EL (cell line): ENCODE measurements at places on chromosomes 16 and 17.

- DNase-seq: peak; percentile 100
These were observed 4.2 kb upstream of the PER1 start for GRCh38 chr17:8156246-8156992.

DNA sequence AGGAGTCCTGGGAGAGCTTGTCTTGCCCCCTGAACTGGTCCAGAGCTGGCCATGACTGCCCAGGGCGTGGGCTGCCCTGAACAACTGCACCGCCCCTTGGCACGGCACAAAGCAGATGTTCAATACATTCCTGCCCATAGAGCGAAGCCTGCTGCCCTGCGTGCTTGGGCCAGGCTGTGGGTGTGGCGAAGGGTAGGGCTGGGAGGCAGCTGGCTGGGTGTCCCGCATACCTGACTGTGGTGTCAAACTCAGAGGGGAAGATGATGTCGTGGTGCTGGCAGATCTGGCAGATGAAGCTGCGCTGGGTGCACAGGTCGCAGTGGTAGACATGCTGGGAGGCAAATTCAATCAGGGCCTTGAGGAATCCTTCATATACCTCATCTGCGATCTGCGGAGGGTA lies 124.2 kb upstream of the SMURF2 start:
- no peak for DNase-seq

- DNase-seq: no peak
These were observed 447.2 kb downstream of the KIF2B start for GRCh38 chr17:54269881-54270280.

DNA sequence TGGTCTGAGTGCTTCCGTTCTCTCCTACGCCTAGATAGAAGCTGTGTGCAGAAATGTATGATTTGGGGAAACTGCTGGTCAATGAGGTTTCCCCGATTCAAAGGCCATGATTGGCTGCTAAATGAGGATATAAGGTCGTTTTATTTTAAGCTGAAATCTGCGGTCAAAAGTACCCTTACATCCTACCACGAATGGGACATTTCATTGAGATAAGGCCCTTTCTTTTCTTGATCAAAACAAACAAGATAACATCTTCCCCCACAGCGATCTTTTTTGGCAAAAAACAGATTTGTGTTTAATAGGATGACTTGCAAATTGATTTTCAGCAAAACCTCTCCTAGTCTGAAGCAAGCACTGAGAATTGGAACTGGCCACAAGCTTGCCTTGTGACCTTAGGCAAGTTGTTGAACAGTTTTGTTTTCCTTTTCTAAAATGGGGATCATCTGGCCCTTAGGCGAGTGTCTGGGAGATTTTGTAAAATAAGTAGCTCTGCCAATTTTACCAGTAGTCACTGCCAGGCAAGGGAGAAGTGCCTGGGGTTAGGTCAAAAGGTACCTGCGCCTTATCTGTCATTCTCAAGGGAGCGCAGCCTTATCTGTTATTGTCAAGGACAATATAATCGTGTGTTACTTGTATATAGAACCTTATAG lies 635 bp downstream of the SCPEP1 start:
- peak; percentile 8 for DNase-seq

GRCh38 chr16:88531931-88532433 lies 38.2 kb upstream of the ZC3H18 start:
- DNase-seq: no peak

- peak; percentile 78 for DNase-seq
These were observed 16.6 kb downstream of the COPRS start for GRCh38 chr17:31842195-31843069.

GRCh38 chr16:86692426-86692825 lies 114.1 kb downstream of the FOXL1 start:
- no peak for DNase-seq

DNA sequence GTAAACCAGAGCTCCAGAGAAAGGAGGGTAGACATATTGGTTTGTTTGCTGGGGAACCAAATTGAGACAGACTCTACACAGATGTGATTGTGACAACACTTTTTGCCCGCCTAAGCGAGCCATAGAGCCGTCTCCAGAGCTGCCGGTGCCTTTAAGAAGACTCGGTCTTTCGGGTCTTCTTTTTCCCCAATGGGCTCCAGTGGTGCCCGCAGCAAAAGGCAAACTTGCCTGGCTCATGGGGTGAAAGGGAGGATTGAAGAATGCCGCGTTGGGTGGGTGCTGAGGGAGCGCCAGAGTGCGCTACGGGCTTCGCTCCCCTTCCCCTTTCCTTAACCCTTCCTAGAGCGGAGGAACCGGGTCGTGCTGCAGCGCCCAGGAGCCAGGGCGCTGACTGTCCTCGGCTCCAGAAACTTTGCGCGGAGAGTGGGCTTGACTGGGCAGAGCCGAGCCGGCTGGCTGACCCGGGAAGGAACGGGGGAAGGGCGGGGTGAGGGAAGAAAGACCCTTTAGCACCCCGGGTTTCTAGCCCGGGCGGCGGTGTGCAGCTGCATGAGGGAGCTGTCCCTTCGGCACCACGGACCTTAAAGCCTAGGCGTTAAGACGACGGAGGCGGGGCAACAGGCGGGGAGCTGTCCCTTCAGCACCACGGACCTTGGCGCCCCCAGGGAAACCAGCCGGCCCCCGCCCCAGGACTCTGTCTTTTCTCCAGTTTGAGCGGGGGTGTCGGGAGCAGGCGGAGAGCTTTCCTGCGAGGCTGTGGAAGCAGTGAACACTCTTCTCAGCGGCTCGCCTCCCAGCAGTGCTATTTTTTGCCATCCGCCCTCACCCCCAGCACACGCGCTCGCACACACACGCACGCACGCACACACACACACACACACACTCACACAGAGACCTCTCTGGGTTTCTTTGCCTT lies at the start of gene CACNG3:
CACNG3 (plus strand) TSS at position 880 of the 916 bp plus-strand sequence. CDS start 420 bp downstream, outside the sequence.
- DNase-seq: peak; percentile 8

GRCh38 chr16:57682809-57683635 lies 11.6 kb upstream of the DRC7 start:
- DNase-seq: no peak

DNA sequence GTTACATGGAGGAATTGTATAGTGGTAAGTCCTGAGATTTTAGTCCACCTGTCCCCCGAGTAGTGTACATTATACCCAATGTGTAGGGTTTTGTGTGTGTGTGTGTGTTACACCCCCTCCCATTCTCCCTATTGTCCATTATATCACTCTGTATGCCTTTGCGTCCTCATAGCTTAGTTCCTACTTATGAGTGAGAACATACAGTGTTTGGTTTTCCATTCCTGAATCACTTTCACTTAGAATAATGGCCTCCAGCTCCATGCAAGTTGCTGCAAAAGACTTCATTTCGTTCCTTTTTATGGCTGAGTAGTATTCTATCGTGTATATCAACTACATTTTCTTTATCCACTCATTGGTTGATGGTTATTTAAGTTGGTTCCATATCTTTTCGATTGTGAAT lies 635 bp upstream of the FA2H start:
- DNase-seq: no peak

GRCh38 chr16:15704545-15704987 lies 54.5 kb downstream of the NDE1 start:
- peak; percentile 65 for DNase-seq

DNA sequence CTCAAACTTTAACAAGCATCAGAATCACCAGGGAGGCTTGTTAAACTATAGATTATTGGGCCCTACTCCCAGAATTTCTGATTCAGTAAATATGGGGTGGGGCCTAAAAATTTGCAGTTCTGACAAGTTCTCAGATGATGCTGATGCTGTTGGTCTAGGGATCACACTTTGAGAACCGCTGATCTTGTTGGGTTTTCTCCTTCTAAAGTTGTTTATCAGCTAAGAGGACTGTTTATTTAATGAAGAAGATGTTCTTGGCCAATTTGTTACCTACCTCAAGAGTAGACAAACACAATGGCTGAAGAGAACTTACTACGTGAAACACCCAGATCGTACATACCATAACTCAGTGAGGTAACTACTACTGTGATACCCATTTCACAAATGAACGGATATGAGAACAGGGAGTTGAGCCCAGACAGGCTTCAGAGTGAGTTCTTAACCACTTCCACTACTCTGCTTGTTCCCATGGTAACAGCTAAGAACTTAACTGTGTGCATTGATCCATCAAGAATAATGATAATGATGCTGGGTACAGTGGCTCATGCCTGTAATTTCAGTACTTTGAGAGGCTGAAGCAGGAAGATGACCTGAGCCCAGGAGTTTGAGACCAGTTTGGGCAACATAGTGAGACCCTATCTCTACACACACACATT lies 85.3 kb upstream of the NSRP1 start:
- no peak for DNase-seq

DNA sequence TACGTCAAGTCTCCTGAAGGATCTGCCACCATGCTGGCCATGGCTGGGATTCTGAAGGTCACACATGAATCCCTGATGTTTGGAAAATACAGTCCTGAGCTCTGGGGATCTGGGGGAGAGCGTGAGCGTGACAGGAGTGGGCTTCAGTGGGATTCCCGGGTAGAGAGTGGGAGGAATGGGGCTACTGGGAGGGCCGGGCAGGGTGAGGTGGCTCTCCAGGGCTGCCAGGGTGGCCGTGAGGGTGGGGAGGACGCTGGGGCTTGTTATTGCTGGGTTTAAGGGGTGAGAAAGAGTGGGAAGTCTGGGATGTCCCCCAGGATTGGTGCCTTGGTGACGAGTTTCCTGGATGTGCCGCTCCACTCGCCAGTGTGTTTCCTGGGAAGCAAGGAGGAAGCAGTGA lies 31.3 kb downstream of the FOXL1 start:
- DNase-seq: no peak

DNA sequence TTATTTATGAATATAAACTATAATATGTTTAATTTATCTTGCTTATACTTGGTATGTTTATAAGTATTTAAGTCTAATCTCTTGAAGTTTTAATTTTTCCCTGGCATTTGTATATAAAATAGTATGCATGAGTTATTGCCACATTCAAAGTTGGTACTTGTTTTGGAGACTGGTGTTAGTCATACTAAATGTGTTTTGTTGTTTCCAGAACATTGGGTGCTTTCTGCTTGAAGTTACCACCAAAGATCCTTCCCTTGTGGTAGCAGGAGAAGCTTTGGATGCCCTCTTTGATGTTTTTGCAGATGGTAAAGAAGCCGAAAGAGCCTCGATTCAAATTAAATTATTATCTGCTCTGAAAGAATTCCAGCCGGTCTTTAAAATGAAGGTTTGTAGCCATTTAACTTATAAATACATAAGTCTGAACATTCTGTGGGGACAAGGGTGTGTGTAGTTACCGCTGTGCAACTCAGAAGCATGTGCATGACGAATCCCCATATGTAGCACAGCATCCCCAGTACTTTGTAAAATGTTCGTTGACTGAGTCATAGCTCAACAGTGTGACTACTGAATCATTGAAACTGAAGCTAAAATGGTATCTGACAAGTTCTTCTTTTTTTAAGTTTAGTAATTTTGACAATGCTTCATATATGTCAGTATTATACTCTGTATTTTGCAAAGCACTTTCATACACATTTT lies 36.4 kb downstream of the HEATR3 start:
- DNase-seq: peak; percentile 86

DNA sequence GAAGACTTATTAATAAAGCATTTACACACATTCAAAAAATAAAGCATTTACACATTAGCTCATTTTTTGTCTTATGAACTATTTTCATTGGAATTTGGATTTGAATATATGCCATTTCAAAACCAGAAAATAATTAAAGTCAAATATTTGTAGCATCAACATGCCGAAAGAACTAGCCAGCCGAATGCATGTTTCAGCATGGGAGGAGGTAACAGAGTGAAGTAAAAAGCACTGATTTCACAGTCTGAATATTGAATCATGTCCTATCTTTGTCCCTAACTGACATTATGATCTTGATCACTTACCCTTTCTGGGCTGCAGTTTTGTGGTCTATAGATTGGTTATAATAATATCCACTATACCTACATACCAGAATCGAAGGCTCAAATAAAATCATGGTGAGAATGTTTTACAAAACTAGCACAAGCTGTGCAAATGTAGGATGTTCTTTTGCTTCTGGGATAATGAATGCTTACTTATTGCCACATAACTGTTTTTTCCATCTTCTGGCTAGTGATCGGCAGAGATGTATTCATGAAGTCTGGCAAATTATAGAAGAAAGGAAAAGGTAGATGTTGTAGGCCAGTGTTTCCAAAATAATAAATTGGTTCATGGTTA lies 84.7 kb downstream of the TUBD1 start:
- no peak for DNase-seq

- no peak for DNase-seq
These were observed 583 bp upstream of the CYLD start for GRCh38 chr16:50741225-50741780.

- peak; percentile 60 for DNase-seq
These were observed 650 bp downstream of the ATP6V0A1 start for GRCh38 chr17:42459256-42459800.

- no peak for DNase-seq
These were observed 14.7 kb downstream of the AIPL1 start for GRCh38 chr17:6420173-6420641.

DNA sequence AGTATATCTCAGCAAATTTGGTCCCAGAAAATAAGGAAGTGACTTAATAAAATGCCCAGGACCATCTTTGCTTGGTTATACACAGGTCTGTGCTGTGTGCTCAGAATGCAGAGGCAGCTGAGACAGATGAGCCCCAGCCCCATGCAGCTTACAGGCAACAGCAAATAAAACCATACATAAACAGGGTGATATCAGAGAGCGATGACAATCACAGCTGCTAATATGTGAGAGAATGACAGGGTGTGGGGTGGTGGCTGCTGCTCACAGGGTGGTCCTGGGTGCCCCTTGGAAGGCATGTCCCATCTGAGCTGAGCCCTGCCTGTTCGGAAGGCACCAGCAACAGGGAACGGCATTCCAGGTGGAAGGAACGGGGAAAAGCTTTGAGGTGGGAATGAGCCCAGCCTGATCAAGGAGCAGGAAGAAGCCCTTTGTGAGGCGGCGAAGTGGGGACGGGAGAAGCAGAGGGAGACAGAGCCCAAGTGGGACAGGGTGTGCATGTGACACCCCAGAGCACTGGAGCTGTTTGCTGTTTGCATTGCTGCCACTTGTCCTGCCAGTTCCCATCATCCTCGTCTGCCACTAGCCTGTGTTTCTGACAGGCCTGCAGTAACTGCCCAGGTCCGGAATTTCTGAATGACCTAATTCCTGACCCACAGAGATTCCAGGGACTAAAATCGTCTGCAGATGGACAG lies 150.5 kb downstream of the KATNIP start:
- DNase-seq: no peak

- no peak for DNase-seq
These were observed 13.2 kb upstream of the ASGR1 start for GRCh38 chr17:7192271-7192937.

DNA sequence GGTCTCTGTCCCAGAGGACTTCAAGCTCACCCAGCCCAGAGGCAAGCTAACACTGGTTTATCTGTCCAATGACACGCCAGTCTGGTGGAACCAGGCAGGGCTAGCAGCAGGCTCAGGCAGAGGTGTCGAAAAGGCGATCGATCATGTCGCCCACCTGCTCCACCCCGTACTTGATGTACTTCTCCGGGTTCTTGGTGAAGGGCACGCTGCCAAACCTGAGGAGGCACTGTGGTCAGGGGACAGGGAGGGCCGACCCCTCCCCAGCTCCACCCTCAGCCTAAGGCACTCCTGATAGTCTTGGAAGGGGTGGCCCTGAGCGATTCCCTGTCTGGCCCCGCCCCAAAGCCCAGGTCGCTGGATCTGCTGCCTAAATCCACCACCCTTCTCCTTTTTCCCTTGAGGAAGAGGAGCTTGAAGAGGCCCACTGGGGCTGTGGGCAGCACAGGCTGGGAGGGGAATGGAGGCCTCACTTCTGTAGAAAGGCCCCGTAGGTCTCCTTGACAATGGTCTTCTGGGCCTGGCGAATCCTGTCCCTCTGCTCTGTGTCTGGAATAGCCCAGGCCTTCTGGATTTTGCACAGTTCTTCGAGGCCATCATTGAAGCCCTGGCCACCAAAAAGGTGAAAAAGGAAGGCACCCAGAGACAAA lies 4.7 kb downstream of the ZACN start:
- DNase-seq: no peak
